ENCODE measurements at places on chromosomes 2 and 18.

DNA sequence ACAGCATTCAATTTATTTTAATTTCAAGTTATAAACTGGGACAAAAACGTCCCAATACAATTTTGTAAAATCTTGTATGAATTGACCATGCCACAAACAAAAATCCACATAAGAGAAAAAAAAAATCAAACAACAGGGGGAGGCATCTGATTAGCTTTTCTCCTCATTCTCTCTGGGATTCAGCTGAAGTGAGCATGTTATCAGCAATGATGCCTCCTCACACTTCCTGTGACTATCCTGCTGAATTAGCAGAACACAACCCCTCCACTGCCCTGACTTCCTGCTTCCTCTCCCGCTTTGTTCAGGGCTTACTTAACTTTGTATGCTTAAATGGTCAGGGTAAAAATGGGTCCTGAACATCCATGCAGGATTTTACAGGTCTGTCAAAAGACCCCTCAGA, 132.2 kb upstream of the ITGB6 start:
- no peak for DNase-seq

DNA sequence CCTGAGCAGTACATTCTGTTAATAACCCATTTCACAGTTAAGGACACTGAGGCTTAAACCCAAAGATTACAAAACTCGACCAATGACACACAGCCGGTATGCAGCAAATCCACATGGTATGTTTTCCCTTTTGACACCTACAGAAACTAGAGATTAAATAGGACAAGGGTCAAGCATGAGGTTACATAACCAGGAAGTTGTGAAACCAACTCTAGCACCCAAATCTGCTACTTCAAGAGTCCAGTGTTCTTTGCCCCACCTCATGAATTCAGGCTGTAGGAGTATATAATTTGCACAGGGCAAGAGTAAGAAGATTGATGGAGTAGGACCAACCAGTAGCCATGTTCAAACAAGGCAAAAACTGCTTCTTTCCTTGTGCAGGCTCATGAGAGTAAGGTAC, 249.8 kb downstream of the BCL11A start:
- no peak for DNase-seq

- no peak for DNase-seq
Measured at GRCh38 chr18:8721716-8722115, 16.4 kb downstream of the MTCL1 start.

DNA sequence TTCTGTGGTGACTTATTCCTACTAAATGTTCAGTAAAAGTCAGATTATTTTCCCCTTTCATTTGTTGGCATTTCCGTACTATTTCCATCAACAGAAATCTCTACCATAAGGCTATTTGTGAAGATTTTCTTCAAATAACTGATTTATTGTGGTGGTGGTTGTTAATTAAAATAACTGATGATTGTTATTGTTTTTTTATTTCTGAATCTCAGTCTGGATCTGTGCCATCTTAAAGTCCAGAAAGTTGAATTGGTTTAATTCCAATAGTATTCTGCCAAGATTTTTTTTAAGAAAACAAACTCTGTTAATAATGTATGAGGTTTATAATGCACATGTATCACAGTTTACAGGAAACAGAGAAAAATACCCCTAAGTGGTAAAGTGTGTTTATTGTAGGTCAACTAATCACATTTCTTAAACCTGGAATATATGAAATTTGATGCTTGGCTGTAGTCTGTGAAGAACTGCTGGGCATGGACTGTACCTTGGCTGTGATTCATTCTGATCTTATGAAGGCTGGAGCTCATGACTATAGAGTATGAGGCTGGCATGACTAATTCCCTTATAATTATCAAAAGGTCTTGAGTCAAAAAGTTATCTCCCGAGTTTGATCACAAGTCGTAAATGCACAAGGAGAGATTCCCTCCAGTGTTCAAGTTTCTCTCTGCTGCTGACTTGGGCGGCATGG, 134.2 kb upstream of the RND3 start:
- peak; percentile 90 for DNase-seq

DNA sequence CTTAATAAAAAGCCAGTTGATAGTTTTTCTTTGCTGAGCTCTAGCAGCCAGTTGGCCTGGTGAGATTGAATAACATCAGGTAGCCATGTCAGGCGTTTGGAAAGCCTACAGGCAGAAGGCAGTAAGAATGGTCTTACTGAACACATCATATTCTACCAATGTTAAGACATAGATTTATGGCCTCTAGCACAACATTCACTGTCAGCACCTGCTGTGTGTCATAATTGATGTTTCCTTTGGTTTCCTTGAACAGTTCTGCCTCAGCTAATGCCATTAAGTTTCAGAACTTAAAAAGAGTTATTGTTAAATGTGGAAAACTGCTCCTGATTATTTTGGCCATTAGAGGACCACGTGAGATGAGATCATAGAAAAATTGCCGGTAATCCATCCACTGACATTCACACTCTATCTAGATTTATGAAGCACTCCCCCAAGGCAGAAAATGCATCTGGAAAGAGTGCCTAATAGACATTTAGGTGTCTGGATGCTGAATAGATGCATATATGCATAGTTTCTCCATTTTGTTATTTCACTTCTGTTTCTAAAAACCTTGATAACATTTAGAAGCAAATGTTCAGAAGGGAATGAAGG, 434.7 kb downstream of the PTPRM start:
- DNase-seq = no peak

GRCh38 chr2:196248467-196249094, 77.2 kb upstream of the STK17B start:
- DNase-seq = no peak

DNA sequence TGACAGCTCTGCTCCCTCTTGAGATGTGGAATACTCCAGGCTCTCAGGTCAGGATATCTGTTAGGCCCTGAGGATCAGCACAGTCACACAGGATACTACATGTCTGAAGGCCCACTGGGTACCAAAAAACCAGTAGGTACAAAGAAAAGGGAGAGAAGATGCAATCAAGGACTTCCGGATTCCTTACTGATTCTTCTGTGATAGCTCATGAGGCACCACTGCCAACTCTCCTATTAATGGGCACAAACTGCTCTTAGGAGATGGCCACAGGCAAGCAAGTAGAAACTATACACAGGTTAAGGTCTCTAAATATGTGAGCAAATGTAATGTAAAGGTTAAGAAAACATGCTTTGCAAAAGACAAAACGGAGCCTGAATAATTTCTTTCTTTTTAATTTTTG, 3.5 kb downstream of the TMEM127 start:
- no peak for DNase-seq

GRCh38 chr18:73613706-73614340, 533.8 kb downstream of the FBXO15 start:
- no peak for DNase-seq

GRCh38 chr2:8754106-8754776, 72.4 kb downstream of the ID2 start:
- DNase-seq = no peak

DNA sequence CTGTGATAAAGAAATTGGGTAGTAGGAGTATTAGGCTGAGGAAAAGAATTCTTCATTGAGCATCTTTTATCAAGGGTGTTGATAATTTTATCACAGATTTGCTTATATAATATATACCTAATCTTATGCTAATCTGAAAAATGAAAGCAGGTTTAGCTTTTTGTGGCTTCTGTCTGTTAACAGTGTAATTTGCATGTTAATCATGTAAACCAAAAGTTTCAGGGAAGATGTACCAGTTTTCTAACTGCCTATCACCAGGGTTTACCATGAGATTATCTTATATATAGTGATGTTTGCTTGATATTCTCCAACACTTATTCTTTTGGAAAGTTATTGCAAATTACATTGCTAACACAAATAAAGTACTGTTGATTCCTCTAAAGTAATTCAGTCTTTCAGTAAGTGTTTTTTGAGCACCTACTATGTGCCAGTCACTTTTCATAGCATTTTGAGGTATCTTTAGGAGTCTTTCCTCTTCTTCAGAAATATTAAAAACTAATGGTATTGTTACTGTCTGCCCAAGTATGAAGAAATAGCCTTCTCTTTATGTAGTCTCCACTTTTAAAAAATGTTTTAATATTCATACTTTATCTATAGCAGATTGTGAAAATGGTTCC, 41.6 kb downstream of the GCC2 start:
- no peak for DNase-seq
